ENCODE measurements at places on chromosomes 12 and 14.

DNA sequence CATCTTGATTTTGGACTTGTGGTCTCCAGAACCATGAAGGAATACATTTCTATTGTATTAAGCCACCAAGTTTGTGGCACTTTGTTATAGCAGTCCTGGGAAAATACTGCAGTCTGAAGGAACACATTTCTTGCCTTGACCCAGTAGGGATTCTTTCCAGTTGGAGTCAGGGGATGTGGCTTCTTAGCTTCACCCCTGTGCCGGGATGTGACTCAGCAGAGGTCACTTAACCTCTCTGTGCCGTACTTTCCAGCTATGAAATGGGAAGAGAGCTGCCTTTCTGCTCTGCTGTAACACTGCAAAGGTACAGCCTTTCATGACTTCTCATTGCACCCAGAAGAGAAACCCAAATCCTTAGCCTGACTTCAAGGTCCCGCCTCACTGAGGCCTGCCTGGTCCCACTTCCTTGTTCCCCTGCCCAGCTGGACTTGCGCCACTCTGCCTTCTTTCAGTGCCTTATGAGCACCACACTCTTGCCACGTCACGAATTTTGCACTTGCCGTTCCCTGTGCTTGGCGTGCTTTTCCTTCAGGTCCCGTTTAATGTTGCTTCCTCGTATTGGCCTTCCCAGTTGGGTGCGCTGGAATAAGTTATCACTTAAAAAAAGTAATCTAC lies 24.2 kb downstream of the CHST11 start:
- no peak for DNase-seq

DNA sequence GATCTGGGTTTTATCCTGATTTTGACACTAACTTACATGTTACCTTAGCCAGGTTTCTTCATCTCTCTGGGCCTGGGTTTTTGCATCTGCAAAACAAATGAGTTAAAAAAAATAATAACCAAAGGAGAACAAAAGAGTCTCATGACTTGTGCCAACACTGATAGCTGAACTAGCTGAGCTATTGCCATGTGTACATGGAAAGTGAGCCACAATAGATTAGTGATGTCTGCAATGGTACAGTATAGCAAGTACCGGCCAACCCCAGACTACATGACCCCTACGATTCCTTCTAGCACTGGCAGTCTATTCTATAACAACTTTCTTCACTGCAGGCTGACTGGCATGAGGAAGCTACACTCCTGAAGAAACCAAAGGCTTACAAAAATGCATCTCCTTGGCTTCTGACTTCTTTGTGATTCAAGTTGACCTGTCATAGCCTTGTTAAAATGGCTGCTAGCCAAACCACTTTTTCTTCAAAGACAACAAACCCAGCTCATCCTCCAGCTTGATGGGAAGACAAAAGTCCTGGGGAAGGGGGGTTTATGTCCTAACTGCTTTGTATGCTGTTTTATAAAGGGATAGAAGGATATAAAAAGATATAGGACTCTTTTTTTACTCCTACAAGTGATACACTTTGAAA lies 123.7 kb downstream of the DAD1 start:
- no peak for DNase-seq

- DNase-seq, result no peak
These were observed 5.0 kb upstream of the SLC25A47 start for GRCh38 chr14:100317912-100318808.

DNA sequence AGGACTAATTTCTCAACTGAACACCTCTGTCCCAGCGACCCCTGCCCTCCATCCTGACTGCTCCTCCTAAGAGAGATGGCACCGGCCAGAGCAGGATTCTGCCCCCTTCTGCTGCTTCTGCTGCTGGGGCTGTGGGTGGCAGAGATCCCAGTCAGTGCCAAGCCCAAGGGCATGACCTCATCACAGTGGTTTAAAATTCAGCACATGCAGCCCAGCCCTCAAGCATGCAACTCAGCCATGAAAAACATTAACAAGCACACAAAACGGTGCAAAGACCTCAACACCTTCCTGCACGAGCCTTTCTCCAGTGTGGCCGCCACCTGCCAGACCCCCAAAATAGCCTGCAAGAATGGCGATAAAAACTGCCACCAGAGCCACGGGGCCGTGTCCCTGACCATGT lies 756 bp downstream of the RNASE7 start:
- no peak for DNase-seq

DNA sequence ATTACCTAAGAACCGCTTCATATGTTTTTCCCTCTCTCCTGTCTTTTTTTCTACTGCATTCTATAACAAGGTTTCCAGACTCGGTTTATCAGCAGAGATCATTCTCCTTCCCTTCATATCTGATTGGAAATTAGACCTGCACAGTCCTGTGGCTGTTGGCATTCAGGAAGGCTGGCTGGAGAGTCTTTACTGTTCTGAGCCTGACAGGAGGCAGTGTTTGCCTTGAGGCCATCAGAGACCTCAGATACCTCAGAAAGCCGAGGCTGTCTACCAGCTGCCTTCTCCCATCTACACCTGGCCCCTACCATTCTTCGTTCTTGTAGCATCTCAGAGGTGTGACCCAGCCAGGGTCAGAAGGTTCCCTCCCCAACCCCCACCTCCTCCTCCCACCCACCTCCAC lies 182.0 kb downstream of the CAND1 start:
- DNase-seq, result no peak

DNA sequence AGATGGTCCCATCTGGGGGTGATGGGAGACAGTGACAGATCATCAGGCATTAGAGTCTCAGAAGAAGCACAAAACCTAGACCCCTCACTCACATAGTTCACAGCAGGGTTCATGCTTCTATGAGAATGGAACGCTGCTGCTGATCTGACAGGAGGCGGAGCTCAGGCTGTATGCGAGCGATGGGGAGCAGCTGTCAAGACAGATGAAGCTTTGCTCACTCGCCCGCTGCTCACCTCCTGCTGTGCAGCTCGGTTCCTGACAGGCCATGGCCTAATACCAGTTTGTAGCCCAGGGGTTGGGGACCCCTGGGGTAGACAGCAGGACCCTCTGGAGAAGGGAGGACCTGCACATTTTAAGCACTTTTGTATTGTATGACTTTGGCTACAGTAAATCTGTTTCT lies 111.2 kb downstream of the LGMN start:
- no peak for DNase-seq

GRCh38 chr14:97975216-97975615 lies 1178.0 kb downstream of the VRK1 start:
- DNase-seq, result no peak

DNA sequence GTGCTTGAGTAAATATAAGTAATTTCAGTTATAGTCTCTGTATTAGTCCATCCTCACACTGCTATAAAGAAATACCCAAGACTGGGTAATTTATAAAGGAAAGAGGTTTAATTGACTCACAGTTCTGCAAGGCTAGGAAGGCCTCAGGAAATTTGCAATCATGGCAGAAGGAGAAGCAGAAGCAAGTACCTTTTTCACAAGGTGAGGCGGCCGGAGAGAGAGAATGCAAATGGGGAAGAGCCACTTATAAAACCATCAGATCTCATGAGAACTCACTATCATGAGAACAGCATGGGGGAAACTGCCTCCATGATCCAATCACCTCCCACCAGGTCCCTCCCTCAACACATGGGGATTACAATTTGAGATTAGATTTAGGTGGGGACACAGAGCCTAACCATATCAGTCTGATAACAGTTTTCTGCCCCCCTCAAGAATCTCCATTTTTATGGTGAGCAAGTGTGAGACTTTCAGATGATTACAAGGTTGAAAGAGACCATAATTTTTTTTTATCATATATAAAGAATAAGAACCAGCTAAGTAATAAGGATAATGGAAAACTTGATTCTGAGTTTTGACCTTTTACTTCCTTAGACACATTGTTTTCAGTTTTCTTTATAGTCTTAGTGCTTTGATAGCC lies 35.6 kb downstream of the LEMD3 start:
- DNase-seq, result no peak

DNA sequence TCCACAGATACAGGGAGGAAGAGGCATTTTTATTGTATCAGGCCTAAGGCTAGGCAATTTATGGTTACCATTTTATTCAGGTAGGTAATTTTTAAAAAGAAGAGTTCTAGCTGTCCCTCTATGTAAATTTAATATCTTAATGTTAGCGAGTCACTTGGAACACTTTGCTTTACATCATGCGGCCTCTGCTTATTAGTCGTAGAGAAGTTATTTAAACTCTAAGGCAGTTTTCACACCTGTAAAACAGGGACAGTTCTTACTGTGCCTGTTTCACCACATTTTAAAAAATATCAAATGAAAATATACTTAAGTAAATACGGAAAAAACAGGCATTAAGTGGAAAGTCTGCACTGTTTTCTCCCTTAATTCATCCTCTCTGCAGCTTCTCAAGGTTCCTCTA lies 71.4 kb upstream of the POC1B start:
- no peak for DNase-seq

DNA sequence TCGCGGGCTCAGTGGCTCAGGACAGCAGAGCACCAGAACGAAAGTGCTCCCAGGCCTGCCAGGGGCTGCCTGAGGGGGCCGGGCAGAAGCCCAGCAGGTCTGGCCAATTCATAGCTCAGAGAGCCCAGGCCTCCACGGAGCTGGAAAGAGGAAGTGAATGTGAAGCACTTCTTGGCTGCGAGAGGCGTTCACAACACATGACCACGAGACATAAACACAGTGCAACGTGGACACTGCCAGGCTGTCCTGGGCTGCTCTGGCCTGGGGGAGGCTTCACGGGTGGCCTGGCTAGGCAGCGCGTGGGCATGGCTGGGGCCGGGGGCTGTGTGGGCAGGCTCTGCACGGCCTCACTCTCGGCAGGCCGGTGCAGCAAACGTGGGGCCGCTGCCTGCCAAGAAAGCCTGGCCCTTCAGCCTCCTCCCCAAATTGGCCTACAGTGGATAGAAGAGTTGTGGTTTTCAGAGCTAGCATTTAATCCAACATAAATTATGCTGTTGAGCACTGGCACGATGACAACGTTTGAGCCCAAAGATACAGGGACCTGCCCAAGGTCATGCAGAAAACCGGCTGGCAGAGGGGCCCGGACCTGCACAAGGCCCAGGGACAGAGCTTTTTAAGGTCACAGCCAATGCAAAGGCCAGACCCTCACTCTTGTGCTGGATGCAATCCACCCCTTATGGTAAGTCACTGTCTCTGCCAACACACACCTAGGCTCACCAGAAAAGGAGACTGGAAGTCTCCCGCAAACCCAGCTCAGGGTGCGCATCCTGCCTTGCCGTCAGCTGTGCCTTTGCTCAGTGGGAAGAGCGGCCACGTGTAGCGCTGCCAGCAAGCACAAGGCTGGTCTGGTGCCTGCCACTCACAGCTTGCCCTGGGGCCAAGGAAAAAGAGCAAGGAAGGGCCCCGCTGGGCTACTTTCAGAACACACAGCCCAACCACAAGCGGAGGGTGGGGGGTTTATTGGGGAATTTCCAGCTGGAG lies 8.6 kb downstream of the SLC25A29 start:
- no peak for DNase-seq

GRCh38 chr12:123050913-123051312 lies 70.4 kb downstream of the ARL6IP4 start:
- no peak for DNase-seq

DNA sequence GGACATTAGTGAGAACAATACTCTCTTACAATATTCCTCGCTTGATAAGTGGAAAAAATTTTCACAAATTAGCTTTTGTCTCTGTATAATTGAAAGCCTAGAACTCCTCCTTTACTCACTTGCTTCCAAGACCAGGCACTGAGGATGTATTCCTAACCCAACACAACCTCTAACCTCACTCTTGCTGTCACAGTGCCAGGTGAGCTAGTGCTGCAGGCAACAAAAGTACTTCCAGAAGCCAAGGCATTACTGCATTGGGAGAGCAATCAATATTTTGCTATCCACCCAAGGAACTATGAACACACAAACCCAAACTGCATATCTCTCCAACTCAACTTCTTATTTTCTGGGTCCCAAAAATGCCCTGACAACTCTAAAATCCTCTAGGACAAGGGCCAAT lies 1081.0 kb downstream of the VRK1 start:
- no peak for DNase-seq

- no peak for DNase-seq
These were observed 481.7 kb downstream of the BCAT1 start for GRCh38 chr12:24467226-24467625.

DNA sequence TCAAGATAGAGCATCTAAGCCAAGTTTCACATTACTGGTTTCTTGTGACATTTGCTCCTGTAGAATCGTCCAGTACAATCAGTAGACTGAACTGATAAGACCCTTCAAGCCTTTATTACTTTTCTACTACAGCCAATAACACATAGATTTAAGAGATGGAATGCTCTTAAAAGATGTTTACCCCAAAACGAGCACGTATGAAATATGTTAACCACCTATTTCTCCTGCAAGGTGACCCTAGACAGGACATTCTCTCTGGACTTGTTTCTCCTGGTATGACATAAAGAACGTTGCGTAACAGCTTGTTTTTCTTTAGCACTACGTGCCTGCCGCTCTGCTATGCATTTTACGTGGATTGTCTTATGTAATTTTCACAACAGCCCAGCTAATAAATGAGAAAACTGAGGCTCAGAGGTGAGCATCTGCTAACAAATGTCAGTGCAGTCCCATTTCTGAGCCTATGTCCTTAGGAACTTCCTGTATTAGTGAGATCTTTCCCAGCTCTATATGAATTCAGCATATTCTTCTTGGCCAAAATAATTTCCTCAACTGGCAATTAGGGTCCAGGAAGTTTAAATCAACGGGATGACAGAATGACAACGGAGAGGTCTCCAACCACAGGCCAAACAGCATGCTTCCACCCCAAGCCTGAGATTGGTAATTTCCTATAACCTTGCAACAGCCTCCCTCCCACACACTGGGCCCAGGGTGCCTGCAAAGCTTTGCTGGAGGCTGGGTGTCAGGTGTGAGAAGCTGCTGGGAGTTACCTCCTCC lies 3.7 kb downstream of the NFKBIA start:
- DNase-seq, result no peak

GRCh38 chr12:88924162-88924561 lies 343.9 kb upstream of the KITLG start:
- no peak for DNase-seq
